ENCODE measurements at places on chromosomes 12 and 14.

DNA sequence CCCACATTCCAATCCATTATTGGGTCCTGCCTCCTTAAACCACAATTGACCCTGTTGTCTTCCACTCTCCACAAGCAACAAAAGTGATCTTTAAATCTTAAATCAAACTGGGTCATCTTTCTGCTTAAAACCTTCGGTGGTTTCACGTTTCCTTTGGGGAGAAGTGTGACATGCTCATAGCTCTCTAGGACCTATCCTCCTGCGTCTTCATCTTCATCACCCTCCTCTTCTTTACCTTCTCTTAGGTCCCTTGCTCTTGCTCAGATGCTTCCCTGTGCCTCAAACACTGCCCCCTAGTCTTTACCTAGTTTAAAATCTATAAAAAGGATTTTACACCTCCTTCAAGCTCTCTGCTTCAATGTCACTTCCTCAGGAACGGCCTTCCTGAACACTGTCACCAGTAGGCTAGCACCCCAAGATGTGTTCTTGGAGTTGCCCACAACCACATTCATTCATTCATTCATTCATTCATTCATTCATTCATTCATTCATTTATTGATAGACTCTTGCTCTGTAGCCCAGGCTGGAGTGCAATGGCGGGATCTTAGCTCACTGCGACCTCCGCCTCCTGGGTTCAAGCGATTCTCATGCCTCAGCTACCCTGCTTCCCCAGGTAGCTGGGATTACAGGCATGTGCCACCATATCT is 46.8 kb downstream of the GALNT4 start:
- no peak for DNase-seq

DNA sequence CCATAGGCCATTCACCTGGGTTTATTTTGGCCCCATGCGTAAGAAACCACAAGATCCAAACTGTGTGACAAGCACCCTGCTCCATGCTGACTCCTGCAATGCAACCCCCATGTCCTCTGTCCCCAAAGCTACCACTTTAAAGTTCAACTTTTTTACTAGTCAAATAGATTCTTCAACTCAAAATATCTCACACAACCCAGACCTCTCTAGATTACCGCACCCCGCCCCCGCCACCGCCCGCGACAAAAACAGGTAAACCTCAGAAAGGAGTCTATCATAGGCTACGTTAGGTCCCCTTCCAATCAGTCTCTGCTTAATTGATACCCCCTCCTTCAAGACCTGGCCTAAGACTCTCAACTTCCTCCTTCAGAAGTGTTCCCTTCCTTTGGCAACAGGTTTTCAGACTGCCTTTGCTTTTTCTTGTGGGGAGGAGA is 2.2 kb downstream of the ZFP36L1 start:
- no peak for DNase-seq

GRCh38 chr12:92502417-92503028 is 200.3 kb upstream of the PLEKHG7 start:
- DNase-seq = no peak

- DNase-seq = no peak
These were observed 195.5 kb downstream of the PAX9 start for GRCh38 chr14:36857136-36857535.

GRCh38 chr14:68921666-68922065 is 57.4 kb downstream of the ACTN1 start:
- no peak for DNase-seq

DNA sequence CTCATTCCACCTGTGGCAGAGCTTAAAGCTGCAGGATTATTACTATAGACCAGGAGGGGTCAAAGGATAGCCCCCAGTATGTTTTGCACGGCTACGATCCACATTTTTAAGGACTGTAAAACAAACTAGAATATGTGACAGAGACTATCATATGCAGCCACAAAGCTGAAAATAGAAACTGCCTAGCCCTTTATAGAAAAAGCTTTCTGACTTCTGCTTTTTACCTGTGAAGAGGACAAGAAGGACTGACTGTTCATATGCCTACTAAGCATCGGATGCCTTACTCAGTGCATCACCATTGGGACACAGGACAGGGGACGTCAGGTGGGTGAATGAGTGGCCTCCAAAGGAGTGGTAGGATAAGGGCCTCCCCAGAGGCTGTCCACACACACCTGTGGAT is 29.8 kb downstream of the SPTB start:
- no peak for DNase-seq

GRCh38 chr12:55041345-55042055 is 21.7 kb downstream of the NEUROD4 start:
- DNase-seq = no peak

- no peak for DNase-seq
These were observed 12.3 kb upstream of the CHPT1 start for GRCh38 chr12:101685092-101685491.
